Stimulated activated CD8-positive, alpha-beta memory T cell treated with anti-CD3 and anti-CD28 coated beads, Interleukin-4, amount 100 ng/mL, for 4 hours (primary cell): ENCODE measurements at places on chromosomes 6 and 20.

DNA sequence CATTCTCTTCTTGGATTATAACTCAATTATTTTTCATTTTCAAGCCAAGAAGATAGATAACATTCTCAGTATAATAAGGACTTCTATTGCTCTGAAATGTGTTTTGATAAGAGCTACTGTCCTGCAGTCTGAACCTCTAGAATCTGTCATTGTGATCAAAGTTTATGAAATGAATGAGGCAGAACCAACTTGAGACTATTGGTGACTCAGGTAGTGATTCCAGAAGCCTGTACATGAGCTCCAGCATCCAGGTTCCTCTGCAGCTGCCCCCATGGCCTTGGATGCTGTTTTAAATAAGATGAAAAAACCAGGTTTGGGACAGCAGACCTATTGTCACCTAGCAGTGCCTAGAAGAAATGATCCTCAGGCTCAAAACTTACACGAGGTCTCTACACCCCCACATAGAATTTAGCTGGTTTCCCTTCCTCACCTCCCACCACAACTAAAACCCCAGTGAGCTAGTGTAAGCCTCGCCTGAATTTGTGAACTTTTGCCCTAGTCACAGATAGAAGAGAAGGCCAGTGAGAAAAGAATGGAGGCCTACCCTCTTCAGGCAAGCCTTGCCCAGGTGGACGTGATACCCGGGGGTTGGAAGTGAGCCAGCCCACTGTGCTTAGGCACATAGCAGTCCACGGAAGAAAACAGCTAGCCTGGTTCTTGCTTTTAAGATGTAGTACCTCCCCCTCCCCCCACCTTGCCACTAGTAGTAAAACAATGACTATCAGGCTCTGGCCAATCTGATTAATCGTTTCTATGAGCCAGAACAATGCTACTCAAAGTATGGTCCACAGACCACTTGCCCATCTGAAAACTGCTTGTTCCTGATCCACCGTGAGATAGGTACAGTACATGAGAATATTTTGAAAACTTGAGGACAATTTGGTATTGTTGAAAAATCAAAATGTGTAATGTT lies 73.0 kb upstream of the SYNJ2 start:
- DNase-seq, result no peak

DNA sequence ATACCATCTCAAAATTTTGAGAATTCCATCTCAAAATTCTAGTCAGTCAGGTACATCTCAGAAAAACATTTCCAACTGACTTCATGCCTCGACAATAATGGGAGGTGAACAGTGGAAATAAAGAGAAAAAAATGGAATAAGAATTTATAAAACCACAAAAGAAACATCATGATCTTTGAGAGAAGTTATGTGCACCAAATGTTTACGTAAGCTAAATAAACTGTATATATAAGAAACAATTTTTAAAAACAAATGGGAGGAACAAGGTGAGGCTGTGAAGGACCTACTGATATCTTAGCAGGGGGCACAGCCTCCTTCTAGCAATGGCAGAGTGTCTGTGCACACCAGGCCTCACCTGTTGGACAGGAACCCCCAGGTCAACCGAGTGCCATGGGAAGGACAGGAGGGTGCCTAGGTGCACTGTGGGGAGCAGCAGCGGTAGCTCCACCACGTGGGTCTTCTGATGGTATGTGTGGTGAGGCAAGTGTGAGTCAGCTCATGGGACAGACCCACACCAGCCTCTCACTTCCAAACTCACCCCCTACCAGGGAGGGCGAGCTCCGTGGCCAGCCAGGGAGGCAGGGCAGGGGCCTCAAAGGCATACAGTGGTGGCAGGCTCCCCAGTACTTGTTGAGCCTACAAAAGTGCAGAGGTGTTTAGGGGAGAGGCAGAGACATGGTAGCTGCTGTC lies 23.2 kb downstream of the DIDO1 start:
- no peak for DNase-seq

DNA sequence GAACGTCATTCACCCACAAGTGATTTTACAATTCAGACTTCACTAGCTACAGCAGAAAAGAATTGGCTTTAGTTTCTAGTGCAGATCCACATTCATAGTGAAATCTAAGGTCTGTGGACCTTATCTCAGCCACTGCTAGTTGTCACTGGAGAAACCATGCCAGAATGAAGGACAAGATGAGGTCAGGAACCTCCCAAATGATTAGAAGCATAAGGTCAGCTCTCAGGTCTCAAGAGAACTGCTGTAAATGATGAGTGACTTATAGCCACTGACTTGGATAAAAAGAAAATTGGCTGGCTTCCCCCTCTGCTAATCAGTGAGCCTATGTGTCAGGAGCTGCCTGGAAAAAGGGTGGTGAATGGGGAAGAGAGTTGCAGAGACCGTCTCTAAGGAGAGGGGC lies 265.3 kb upstream of the BMP2 start:
- no peak for DNase-seq

GRCh38 chr6:145214570-145214969 lies 520.8 kb downstream of the EPM2A start:
- DNase-seq, result no peak

GRCh38 chr6:64064919-64065318 lies 429.3 kb downstream of the PHF3 start:
- no peak for DNase-seq

- no peak for DNase-seq
Measured at GRCh38 chr6:152050451-152051195, 243.1 kb downstream of the ESR1 start.

DNA sequence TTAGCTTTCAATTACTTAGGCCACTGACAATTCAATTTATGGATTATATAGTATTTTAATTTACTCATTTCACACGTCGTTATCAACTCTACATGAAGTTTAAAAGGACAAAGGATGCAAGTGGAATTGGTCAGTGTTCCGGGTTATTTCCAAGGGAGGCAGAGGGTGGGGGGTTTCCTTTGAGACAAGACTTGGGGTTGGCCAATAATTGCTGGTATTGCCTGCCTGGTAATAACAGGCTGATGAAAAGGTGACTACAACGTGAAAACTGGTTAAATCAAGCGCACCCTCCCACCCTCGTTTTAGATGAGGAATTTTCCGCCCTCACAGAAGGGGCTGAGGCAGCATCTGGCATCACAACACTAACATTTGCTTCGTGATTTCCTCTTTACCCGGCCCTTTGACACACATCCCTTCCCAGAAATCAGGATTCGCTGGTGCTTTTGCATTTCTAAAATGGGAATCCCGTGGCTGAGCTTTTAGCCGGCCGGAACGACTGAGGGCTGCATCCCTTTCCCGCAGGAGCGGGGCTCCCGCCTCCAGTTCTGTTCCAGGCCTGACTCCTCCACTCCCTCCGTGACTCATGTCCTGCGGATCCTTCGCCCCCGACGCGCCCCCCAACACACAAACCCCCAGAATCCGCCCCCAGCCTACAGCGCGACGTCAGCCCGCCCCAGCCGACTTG lies 999 bp upstream of the PIM1 start:
- DNase-seq, result peak; percentile 74

DNA sequence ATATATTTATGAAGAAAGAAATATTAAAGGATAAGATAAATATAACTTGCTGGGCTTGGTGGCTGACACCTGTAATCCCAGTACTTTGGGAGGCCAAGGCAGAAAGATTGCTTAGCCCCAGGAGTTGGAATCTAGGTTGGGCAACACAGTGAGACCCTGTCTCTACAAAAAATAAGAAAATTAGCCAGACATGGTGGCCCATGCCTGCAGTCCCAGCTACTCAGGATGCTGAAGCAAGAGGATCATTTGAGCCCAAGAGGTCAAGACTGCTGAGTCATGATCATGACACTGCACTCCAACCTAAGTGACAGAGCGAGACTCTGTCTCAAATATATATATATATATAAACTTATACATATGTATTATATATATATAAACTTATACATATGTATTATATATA lies 164.0 kb downstream of the MRPL14 start:
- no peak for DNase-seq

DNA sequence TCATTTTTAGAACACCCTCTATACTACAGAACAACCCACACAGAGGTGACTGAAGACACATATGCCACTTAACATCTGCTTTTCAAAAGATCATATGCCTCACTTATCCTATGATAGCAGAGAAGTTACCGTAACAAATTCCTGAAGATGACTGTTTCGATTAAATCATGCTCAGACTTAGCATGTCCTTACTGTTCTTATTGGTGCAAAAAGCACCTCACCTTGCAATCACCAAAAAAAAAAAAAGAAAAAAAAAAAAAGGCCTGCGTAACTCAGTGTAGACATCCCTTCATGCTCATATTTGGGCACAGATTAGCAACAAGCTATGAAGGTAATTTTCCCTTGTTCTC lies 17.7 kb upstream of the DST start:
- DNase-seq, result no peak

DNA sequence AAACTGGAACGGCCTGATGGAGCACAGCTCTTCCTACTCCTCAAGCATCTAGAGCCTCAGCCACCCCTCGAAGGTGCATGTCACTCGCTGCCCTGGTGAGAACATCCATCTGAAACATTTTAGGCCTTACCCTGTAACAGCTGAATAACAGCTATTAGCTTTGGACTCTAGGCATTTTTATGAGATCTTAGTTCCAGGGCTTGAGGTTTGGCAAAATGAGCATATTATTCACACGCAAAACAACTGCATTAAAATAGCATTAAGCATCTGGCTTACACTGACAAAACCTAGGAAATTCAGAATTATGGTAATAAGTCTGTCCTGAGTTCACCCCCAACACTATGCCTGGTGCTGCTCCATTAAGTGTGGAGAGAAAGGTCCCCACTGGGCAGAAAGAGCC lies 56.1 kb downstream of the ADAT2 start:
- no peak for DNase-seq

DNA sequence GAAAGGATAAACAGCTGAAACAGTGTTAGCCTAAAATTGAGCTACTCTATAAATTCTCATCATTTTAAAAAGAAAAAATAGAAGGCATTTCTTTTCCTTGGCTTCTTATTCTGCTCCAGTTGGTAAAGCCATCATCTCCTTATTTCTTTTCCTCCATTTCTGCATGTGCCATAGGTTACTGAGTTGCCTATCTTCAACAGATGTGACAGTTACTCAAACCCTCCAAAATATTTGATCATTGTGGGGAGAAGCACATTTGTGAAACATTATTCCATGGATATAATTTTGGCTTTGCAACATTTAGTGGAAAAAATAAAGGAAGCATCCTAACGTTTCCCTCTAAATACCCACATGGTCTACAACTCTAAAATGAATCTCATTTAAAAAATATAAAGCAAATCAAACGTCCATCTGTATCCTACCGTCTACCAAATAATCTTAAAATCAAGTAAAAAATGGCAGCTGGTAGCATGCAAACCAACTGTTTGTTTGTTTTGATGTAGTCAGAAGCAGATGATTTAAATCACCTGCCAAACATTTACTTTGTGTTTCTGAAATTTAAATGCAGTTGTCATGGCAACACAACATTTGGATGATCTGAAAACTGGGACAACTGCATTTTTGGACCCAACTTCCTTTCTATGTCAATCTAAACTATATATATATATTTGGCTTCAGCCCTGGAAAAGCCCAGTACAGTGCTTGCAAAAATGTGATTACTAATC lies 16.8 kb upstream of the SNX9 start:
- DNase-seq, result no peak

- DNase-seq, result no peak
Measured at GRCh38 chr20:3461211-3461771, 9.5 kb upstream of the ATRN start.

GRCh38 chr6:22766979-22767378 lies 197.6 kb downstream of the HDGFL1 start:
- no peak for DNase-seq

DNA sequence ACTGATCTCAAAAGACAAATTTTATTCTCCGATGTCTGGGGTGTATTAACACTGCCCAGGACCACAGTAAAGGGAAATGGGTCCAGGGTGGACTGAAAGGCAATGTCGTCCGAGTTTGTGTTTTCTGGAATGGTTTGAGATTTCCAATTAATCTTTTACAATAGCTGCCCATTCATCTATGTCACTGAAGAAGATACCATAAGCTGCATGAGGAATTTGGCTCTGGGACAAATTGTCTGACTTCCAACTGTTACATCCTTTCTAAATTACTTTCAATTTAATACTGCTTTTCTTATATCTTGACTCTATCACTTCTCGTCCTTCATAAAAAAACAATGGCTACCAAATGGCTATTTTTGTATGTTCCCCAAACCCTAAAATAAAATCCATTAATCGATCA lies 130.7 kb upstream of the KCNK16 start:
- no peak for DNase-seq

DNA sequence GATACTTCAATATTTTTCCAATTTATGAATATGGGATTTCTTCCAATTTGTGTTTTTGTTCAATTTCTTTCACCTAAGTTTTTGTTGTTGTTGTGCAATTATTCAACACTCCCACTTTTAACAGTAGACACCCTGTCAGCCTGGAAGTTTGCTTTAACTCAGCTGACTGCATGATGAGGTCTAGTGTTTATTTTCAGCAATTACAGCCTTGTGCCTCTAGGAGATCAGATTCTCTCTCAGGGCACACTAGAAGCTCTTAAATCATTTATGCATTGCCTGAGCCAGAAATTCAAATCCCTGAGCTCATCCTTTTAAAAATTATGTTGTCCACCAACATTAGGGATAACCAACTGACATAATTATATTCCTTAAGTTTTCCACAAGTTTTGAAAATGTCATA lies 85.7 kb downstream of the MRAP2 start:
- DNase-seq, result no peak

DNA sequence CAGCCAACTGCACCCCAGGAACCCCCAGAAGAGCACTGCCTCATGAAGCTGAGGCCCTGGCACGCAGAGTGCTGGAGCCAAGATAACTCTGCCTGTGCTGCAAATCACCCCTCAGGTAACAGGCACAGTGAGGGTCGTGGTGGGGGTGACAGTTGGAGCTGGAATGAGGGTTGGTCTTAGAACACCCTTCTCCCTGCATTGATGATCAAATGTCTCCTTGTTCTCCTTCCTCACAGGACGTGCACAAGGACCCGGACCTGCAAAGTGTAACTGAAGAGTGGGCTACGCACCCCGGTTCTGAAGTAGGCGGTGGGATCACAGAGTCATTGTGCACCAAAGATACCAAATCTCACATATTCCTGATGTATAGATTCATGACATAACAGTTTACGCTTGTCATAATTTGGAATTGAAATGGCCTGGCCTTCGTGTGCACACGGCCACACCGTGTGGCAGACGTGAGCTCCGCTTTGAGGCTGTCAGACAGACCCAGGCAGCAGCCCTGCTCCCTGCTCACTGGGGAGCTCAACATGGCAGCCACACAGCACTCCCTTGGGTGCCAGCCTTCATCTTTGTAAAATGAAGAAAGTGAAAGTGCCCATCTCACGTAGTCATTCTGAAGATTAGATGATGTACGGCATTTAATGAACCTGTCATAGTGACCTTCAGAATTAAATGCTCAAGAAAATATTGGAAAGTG lies 8.8 kb downstream of the THBS2 start:
- no peak for DNase-seq

DNA sequence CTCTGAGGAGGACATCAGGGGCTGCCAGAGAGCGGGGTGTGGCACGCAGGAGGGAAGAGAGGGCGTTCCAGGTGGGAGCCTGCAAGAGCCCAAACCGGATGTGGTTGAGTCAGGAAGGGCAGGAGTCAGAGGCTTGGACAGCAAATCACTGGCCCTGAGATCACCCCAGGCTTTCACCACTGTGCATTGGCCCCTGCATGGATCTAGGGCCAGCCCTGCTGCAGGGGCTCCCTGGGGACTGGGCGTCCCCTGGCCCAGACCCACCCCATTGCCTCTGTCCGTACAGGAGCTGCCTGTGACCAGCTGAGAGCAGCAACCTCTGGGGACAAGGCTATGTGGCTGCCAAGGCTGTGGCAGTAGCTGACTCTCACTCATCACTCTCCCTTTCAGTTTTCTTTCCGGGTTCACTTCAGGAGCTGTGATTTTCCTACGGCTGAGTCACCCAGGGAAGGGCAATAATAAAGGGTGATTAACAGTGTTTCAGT lies 33.9 kb downstream of the KCNK17 start:
- DNase-seq, result no peak

- DNase-seq, result no peak
Measured at GRCh38 chr6:155455766-155456165, at the start of gene NOX3. Gene NOX3, minus strand, starts transcription at chr6:155455839. Its CDS starts 39 bp downstream, at chr6:155455800.
